ENCODE measurements at places on chromosomes 11 and 22. TPM values are rescaled to one million over a fixed set of nuclear protein-coding genes. Genes with fewer than 3 reads are reported as not detected.

GRCh38 chr11:73312036-73312435 is 4.0 kb downstream of the ARHGEF17 start:
- no peak for DNase-seq

- DNase-seq, result no peak
Measured at GRCh38 chr11:18248561-18248960, at the start of gene SAA2. TSS of gene SAA2 (minus strand) at chr11:18248668. CDS start at chr11:18248011, 657 bp downstream.

- DNase-seq, result no peak
Measured at GRCh38 chr22:40403651-40404050, 33.3 kb downstream of the SGSM3 start.

ZBTB16 gene
- total RNA-seq, result not detected

MS4A12 gene
- not detected for total RNA-seq

All from HT1080 (cell line).